Natural killer cell (primary cell): ENCODE measurements at places on chromosomes 3 and 15. TPM values are rescaled to one million over a fixed set of nuclear protein-coding genes. Genes with fewer than 3 reads are reported as not detected.

DNA sequence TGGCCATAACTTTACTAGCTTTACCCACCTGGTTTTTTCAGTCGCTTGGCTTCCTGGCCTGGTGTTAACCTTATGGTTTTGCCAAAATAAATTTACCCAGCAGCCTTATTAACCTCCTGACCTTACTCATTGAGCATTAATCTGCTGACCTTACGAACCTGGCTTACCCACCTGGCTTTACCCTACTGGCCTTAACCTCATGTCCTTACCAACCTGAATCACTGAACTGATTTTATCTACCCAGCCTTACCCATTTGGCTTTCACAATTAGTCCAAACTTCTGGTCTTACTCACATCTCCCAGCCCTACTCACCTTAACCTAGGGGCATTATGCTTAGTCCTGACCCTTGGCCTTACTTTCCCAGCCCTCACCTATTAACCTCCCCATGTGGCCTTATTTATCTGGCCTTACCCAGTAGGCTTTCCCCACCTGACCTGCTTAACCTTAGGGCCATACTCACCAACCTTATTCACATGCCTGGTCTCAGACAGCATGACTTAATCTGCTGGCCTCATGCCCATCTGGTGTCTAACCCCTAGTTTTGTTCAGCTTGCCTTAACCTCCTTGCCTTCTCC lies 93.4 kb downstream of the IL12A start:
- DNase-seq, result no peak

GOLGA8G gene
- not detected for total RNA-seq

AQP9 gene
- 2.8 TPM for total RNA-seq

RBMS3 gene
- total RNA-seq, result not detected

- DNase-seq, result no peak
Observed at GRCh38 chr3:29926378-29926777, 645.5 kb downstream of the RBMS3 start.

- no peak for DNase-seq
Observed at GRCh38 chr3:103218146-103218545, 783.3 kb downstream of the ZPLD1 start.

SLC38A3 gene
- not detected for total RNA-seq

ITIH4 gene
- total RNA-seq, result 33.0 TPM

GRCh38 chr3:81375921-81376320 lies 385.5 kb downstream of the GBE1 start:
- DNase-seq, result no peak

- no peak for DNase-seq
Observed at GRCh38 chr3:147384210-147385058, 21.9 kb downstream of the ZIC4 start.

DNA sequence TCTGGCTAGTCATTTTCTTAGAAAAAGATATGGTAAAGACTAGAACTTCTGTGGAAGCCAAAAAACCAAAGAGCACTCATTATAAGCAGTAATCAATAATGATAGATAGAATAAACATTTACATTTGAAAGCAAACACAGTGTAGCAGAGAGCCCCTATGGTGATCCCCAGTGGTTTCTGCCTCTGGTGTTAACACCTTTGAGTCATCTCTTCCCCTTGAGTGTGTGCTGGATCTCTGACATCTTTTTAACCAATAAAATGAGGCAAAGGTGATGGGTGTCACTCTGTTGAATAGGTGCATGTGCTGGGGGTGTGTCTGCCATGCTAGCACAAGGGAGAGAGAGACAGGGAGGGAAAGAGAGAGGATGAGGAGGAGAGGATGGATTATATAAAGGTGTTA lies 121.6 kb downstream of the TFG start:
- DNase-seq, result no peak

GPR156 gene
- 0.18 TPM for total RNA-seq

GRCh38 chr15:48073881-48074280 lies 46.9 kb upstream of the SLC24A5 start:
- no peak for DNase-seq

- no peak for DNase-seq
Observed at GRCh38 chr3:143584474-143584873, 263.8 kb downstream of the SLC9A9 start.

GRCh38 chr3:101938262-101938847 lies 89.0 kb downstream of the NFKBIZ start:
- peak; percentile 25 for DNase-seq

DNA sequence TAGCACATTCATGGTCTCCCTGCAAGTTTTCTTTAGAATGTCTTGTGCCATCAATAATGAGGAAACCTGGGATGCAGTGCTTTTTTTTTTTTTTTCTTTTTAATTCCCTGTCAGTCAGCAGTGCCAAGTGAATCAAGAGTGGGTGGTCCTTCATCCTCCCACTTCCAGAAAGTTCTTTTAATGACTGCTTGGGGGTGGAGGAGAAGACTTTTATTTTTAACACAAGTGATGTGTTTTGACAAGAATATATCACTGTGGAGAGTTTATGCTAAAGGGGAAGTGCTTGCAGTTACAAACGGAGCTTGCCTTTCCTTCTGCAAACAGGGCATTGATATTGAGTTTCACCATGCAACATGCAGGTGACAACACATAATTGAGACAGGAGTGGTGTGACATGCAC lies 69.7 kb downstream of the CACNA2D3 start:
- DNase-seq, result no peak

- DNase-seq, result no peak
Observed at GRCh38 chr15:66901336-66902100, 163.9 kb upstream of the SMAD3 start.
